ENCODE measurements at places on chromosomes 12 and 14.
A peak's percentile ranks its signal among the peaks of the same experiment; 100 is the strongest.

- DNase-seq, result no peak
- H3K27me3 ChIP-seq, result no peaks in the 10 kb centered on the region
- H3K27ac ChIP-seq, result no peak overlapping the region
- H3K4me3 ChIP-seq, result no peak overlapping the region
- H3K36me3 ChIP-seq, result no peaks in the 10 kb centered on the region
Observed at GRCh38 chr12:104707194-104707593, 250.4 kb downstream of the CHST11 start.

- no peak overlapping the region for H3K27ac ChIP-seq
- peak overlapping the region; percentile 31 for H3K4me3 ChIP-seq
- no peaks in the 10 kb centered on the region for H3K36me3 ChIP-seq
- H3K4me1 ChIP-seq, result peaks cover 7% of the 10 kb centered on the region
- no peaks in the 10 kb centered on the region for H3K27me3 ChIP-seq
Observed at GRCh38 chr12:125331342-125332052, 266.3 kb downstream of the AACS start.

DNA sequence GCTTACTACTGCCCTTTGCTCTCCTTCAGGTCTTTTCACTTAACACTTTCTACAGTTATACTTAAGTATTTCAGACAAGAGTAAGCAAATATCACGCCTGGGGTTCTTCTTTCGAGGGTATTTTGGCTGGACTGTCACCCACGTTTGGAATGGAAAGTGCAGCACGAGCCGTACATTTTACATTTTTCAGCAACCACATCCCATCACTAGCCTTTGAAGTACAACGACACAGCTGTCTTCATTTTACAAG lies 349 bp upstream of the FAM177A1 start:
- peak overlapping the region; percentile 71 for H3K4me3 ChIP-seq
- peak overlapping the region; percentile 95 for H3K27ac ChIP-seq
- H3K4me1 ChIP-seq, result peaks cover 35% of the 10 kb centered on the region

DNA sequence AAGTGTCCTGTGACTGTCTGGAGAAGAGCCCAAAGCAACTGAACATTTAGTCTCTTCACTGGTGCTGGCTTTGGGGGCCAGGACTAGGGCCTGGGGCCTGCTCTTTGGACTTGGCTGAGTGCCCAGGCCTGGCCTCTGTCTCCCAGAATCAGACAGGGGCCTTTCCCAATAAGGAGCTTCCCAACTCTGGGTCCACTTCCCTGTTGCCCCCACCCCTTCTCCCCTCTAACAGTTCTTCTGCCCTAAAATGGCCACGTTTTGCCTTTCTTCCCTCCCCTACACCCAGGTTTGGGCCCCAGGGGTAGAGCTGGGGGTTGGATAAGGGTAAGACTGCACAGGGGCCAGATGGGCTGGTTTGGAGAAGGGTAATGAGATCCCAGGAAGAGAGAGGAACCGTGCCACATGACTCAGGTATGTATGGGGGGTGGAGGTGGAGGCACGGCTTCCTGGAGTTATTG lies 10.0 kb upstream of the ITGA5 start:
- peaks cover 45% of the 10 kb centered on the region for H3K4me1 ChIP-seq
- H3K36me3 ChIP-seq, result no peaks in the 10 kb centered on the region
- H3K27me3 ChIP-seq, result no peaks in the 10 kb centered on the region
- H3K27ac ChIP-seq, result peak overlapping the region; percentile 86
- H3K4me3 ChIP-seq, result no peak overlapping the region

GRCh38 chr12:123453165-123453564 lies 4.8 kb upstream of the SNRNP35 start:
- H3K27ac ChIP-seq, result no peak overlapping the region
- DNase-seq, result no peak
- H3K4me1 ChIP-seq, result peaks cover 11% of the 10 kb centered on the region
- no peak overlapping the region for H3K4me3 ChIP-seq
- H3K27me3 ChIP-seq, result no peaks in the 10 kb centered on the region
- no peaks in the 10 kb centered on the region for H3K36me3 ChIP-seq

DNA sequence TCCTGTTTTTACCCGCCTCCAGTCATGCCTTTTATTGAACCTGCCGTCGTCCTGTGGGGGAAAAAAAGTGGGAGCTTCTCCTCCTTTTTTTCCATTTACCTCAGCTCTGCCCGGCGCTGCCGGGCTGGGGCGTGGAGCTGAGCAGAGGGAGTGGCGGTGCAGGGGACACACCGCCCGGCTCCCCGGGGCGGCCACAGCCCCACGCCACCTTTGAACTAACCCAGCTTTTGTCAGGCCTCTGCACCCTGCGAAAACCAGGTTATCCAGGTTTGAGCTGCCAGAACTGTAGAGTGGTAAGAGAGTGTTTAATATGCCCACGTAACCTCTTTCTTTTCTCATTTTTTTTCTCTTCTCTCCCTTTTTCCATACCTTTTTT lies 161.0 kb upstream of the FKBP4 start:
- H3K36me3 ChIP-seq, result no peaks in the 10 kb centered on the region
- H3K4me3 ChIP-seq, result no peak overlapping the region
- H3K27me3 ChIP-seq, result no peaks in the 10 kb centered on the region
- no peak for DNase-seq
- H3K4me1 ChIP-seq, result no peaks in the 10 kb centered on the region

DNA sequence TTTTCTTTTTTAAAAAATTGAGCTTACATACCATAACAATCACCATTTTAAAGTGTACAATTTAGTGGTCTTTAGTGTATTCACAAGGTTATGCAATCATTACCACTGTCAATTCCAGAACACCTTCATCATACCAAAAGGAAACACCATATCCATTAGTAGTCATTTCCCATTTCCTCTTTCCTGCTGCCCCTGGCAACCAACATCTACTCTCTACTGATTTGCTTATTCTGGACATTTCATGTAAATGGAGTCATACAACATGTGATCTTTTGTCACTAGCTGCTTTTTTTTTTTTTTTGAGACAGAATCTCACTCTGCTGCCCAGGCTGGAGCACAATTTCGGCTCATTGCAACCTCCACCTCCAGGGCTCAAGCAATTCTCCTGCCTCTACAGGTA lies 66.8 kb upstream of the CFL2 start:
- no peak overlapping the region for H3K27ac ChIP-seq
- DNase-seq, result no peak
- no peak overlapping the region for H3K4me3 ChIP-seq

GRCh38 chr14:21997300-21997699 lies 323.7 kb upstream of the OR4E1 start:
- H3K36me3 ChIP-seq, result no peaks in the 10 kb centered on the region
- DNase-seq, result no peak
- H3K27me3 ChIP-seq, result no peaks in the 10 kb centered on the region
- H3K4me1 ChIP-seq, result no peaks in the 10 kb centered on the region

DNA sequence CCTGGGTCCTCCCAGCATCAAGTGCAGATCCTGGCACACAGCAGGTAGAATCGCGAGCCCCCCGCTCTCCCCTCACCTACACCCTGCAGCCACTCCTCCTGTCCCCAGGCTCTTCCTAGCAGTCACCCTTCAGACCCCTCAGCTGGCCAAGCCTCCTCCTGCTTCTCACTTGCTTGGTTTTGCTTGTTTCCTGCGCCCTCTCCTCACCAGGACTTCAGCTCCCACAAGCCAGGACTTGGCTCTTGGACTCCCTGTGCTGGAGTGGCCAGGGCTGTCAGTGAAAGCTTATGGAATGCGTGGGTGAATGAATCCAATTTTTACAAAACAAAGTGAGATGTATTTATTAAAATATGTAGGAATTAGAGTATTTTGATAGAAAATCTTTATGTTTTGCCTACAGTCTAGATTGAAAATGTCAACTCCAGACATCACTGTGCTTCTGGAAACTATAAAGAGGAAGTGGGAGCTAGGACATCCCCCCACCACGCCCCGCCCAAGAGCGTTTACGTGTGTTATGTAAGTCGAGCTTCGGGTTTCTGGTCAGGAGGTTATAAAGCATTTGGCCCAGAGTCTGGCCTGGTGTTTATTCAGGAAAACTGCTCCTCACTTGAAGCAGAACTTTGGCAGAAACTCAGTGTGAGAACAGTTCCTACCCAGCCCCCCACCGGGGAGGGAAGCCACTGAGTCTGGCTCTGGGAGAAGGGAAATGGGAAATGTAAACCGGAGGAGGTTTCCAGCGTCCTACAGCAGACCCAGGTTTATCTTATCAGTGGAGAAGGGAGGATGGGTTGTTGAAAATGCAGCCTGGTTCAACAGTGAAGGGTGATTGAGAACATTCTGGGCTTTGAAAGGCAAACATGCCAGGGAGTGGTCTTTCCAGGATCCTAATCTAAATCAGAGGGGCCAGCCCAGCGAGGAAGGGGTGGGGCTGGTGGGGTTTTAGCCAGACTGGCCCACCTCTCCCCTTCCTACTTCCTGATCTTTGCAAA lies 8.8 kb downstream of the ALDH2 start:
- no peaks in the 10 kb centered on the region for H3K27me3 ChIP-seq
- H3K36me3 ChIP-seq, result no peaks in the 10 kb centered on the region
- DNase-seq, result peak; percentile 94
- H3K27ac ChIP-seq, result peak overlapping the region; percentile 98
- peaks cover 81% of the 10 kb centered on the region for H3K4me1 ChIP-seq

DNA sequence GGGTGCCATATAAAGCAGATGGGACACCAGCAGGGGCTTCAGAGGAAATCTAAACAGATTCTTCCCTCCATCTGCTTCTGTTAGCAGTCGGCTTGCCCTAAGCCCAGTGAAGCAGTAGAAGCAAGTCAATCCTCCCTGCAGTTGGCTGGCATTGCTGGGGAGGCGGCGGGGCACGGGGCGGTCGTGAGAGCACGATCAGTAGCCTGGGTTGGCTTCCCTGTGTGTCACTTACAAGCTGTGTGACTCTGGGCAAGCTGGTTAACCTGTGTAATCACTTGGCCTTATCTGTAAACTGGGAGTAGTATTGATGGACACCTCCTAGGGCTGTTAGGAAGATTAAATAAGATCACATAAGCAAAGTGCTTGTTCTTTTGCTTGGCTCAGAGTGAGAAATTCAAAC lies 19.4 kb downstream of the MYRFL start:
- no peak overlapping the region for H3K27ac ChIP-seq
- H3K4me3 ChIP-seq, result no peak overlapping the region
- no peak for DNase-seq
- no peaks in the 10 kb centered on the region for H3K4me1 ChIP-seq
- H3K27me3 ChIP-seq, result no peaks in the 10 kb centered on the region
- H3K36me3 ChIP-seq, result no peaks in the 10 kb centered on the region

DNA sequence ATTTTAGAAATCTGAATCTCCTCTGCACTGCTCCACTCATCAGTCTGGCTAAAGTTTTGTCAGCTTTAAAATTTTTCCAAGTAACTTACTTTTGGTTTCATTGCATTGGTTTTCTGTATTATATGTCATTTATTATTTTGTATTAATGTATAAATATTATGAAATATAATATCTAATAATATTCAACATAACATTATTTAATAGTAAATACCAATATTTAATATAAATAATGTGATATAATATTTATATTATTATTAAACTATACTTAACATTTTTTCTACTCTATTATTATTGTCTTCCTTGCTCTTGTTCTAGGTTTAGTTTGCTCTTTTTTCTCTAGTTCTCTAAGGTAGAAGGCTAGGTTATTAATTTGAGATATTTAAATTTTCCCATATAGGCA lies 512.1 kb downstream of the AACS start:
- DNase-seq, result no peak
- H3K27ac ChIP-seq, result no peak overlapping the region
- no peaks in the 10 kb centered on the region for H3K36me3 ChIP-seq
- no peak overlapping the region for H3K4me3 ChIP-seq

GRCh38 chr12:34253674-34254073 lies 231.4 kb downstream of the ALG10 start:
- no peak overlapping the region for H3K27ac ChIP-seq
- DNase-seq, result no peak
- H3K36me3 ChIP-seq, result no peaks in the 10 kb centered on the region

GRCh38 chr12:105256921-105257320 lies 20.9 kb upstream of the APPL2 start:
- H3K27me3 ChIP-seq, result no peaks in the 10 kb centered on the region
- H3K27ac ChIP-seq, result no peak overlapping the region
- no peak for DNase-seq
- H3K4me3 ChIP-seq, result no peak overlapping the region
- H3K36me3 ChIP-seq, result no peaks in the 10 kb centered on the region
- H3K4me1 ChIP-seq, result no peaks in the 10 kb centered on the region

DNA sequence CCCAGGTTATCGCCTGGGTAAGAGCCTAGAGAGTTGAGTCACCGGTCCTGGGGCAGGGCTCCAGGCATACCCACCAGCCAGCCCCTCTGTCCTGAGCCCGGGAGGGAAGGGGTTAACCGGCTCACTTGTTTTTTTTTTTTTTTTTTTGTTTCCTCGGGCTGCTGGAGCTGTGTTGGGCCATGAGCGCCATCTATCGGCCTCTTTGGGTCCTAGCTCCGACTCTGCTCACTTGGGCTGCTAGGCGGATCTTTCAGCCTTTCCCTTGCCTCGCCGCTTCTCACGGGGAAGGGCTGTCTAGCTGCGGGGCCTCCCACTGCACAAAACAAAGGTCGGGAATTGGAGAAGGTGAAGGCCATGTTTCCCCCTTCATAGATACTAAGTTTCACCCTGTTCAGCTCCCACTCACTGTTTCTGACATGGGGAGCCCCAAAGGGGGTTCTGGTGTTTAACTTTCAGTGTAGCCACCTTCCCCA lies 2.8 kb upstream of the SMUG1 start:
- H3K4me1 ChIP-seq, result peaks cover 10% of the 10 kb centered on the region
- H3K36me3 ChIP-seq, result no peaks in the 10 kb centered on the region
- peak; percentile 84 for DNase-seq
- H3K27ac ChIP-seq, result no peak overlapping the region
- no peak overlapping the region for H3K4me3 ChIP-seq

GRCh38 chr12:6277982-6278438 lies 32.5 kb upstream of the PLEKHG6 start:
- H3K4me1 ChIP-seq, result peaks cover 45% of the 10 kb centered on the region
- no peaks in the 10 kb centered on the region for H3K36me3 ChIP-seq
- no peak for DNase-seq
- no peaks in the 10 kb centered on the region for H3K27me3 ChIP-seq
- peak overlapping the region; percentile 92 for H3K27ac ChIP-seq

GRCh38 chr12:106581543-106582248 lies 1.1 kb upstream of the RFX4 start:
- DNase-seq, result no peak
- no peaks in the 10 kb centered on the region for H3K36me3 ChIP-seq
- peaks cover 19% of the 10 kb centered on the region for H3K27me3 ChIP-seq
- no peak overlapping the region for H3K27ac ChIP-seq
- peaks cover 37% of the 10 kb centered on the region for H3K4me1 ChIP-seq

DNA sequence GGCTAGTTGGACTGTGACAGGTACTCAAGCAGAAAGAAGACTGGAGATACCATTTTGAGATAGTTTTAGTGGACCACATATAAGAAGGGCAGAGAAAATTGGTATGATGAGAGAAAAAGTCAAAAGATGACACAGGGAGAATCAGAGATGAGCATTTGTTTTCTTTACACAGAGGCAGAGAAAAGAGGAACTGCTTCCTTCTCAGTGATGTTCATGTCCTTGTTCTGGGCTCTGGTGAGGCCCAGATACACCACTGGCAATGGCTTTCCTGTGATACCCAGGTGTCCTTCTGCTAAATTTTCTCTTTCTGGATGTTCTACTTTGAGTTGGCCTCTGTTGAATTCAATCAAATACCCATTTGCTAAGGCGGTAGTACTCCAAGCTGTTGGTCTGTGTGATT lies 1782.7 kb upstream of the SEL1L start:
- no peaks in the 10 kb centered on the region for H3K4me1 ChIP-seq
- no peak for DNase-seq
- no peaks in the 10 kb centered on the region for H3K36me3 ChIP-seq
- H3K27me3 ChIP-seq, result no peaks in the 10 kb centered on the region
